ENCODE measurements at places on chromosomes 16 and 17.

GRCh38 chr16:84720177-84720579, 20.4 kb downstream of the USP10 start:
- no peak for DNase-seq

DNA sequence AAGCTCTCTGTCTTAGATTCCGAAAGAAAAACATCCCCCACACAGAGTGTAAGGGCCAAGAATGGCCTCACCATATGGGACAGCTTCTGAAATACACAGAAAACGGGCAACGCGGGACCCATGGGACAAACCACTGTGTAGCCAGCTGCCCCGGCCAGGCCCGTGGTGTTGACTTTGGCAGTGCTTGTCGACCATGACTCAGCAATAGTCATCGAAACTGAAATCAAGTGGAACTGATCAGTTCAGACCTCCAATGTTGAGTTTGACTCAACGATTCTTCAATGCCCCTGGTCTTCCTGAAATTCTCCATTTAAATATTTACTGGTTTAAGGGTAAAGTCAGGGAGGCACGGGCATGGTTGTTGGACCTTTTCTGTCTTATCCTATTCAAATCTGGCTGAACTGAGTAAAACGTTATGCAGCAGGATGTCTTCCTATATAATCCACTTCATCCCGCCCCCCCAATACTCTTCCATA, 27.5 kb downstream of the ZFHX3 start:
- DNase-seq, result no peak

- no peak for DNase-seq
Measured at GRCh38 chr17:27800522-27800921, at the start of gene NOS2. Gene NOS2 (minus strand): TSS chr17:27800529. CDS start chr17:27798809, 1,720 bp downstream.

GRCh38 chr17:5035315-5035714, at the start of gene SLC52A1:
Gene SLC52A1 (minus strand): TSS chr17:5035426. CDS start chr17:5034606, 820 bp downstream.
- no peak for DNase-seq

DNA sequence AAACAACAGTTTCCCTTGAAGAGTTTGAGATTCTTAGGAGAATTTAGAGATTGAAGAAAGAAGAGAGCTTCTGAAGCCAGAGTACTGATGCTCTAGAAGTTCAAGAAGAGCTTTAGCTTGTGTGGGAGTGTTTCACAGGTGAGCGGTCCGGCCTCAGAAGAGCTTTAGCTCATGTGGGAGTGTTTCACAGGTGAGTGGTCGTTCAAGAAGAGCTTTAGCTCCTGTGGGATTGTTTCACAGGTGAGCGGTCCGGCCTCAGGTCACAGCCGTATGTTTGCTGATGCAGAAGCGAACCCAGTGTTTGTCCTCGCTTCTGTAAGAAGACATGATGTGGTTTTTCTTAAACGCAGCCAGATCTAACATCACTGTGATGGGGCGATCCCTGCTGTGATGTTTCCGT, 76.4 kb downstream of the SEC14L1 start:
- no peak for DNase-seq

GRCh38 chr16:9322769-9323168, 231.3 kb downstream of the HAPSTR1 start:
- DNase-seq, result no peak

DNA sequence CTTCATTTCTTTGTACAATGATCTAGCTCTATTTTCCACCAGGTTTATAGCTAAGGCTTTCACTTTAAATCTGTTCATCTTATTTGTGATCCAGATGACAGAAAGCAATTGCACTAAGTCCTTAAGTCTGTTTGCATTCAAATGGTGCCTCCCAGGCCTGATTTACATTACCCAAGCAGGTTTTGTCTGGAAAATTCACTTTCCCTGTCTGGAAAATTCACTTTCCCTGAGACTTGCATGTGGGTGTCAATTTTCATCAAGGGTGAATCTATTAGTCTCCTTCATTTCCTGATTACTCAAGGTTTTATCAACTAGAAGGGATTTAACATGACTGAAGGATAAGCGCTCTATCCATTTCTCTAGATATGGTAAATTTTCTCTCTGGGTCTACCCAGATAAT, 1480.2 kb upstream of the GOT2 start:
- no peak for DNase-seq

DNA sequence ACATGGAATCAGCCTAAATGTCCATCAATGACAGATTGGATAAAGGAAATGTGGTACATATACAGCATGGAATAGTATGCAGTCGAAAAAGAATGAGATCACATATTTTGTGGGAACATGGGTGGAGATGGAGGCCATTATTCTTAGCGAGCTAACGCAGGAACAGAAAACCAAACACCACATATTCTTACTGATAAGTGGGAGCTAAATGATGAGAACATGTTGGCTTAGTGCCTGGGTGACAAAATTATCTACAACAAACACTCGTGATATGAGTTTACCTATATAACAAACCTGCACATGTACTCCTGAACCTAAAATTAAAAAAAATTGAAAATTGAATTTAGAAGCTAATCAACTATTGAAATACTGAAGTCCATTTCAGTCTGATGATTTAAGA, 6.1 kb downstream of the ANKS4B start:
- no peak for DNase-seq

- DNase-seq, result no peak
Measured at GRCh38 chr16:83704656-83705055, 103.1 kb upstream of the HSBP1 start.

DNA sequence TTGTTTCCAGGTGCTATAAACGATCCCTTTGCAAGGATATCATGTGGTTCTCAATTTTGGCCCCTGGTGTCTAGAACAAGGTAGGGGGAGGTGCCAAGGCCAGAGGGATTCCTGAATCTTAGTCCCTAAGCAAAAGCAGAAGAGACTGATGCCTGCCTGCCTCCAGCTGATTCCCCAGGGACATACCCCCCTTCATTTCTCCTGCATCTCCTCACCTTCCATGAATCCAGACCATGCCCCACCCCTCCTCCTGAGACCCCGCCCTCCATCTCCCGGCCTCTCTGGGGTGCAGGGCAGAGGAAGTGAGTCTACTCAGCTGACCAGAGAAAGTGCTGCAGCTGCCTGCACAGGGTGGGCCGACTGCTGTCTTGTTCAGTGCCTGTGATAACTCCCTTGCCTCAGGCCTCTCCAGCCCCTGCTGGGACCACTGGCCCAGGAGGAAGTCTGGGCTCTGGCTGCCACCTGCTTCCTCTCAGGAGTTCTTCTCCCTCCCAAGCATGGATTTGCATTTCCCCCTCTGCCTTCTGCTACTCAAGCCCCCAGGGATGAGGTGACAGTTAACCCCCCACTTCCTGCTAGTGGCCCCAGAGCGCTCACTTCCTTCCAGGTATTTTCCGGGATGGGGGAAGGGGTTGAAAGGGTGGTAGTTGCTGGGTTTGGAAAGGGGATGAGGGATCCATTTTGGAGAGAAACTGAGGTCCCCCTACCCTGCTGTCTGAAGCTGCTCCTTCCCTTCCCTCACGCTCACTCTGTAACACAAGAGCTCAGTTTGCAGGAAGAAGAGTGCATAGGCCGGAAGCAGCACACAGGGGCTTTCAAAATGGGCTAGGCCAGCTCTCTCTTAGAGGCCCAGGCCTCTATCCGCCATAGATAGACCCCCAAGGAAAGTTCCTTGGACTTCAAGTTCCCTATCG, 10.5 kb upstream of the TSPOAP1 start:
- peak; percentile 64 for DNase-seq

- DNase-seq, result no peak
Measured at GRCh38 chr16:80034948-80035663, 434.6 kb upstream of the MAF start.

DNA sequence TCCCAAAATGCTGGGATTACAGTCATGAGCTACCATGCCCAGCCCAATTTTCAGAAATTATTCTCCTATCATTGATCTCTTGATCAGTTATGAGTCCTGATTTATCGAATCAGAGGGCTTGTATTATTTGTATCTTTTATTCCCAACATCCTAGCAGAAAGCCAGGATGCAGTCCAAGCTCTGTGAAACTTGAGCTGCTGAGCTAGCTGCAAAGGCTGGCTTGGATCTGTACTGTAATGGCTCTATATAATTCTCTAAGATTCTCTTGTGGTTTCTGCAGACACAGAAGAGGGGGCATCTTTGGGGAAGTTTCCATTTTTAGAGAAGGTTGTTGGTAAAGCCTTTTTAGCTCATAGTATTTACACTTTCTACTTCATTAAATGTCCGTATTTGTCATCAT, 227.1 kb downstream of the MAP2K4 start:
- no peak for DNase-seq
